H1 (cell line): ENCODE measurements at places on chromosomes 6 and 20.

DNA sequence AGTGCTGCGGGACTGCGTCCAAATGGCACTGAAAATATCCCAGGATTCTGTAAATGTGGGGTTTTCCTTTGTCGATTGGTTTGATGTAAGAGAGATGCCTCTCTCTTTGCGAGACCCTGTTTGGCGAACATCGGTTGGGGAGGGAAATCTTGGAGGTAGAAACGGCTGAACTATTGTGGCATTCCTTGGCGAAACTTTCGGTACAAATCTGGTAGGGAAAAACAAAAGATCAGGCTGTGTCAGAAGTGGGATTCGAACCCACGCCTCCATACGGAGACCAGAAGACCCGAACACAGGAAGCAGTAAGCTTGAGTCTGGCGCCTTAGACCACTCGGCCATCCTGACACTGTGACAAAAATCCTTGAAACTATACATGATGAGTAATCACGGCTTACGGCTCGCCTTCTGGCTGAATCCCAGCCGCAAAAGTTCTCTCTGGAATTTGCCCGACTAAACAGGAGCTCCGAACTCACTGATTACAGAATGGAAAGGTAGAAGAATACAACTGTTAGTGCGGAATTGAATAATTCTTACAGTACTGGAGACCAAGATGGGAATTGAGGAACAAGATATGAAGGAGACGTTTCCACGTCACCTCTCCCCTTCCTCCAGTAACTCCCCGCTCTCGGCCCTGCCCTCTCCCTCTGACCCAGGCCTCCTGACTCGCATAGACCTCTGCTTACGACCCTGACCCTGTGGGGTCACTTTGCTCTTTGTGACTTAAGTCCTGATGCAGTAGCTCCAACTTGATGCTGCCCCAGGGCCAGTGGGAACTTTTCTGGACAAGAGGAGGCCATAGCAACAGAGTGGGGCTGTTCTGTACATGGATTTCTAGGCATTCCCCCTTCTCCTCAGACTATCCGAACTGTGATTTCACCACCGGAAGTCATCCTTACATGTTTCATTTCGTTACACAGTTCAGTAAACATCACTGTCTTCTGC lies 132.8 kb upstream of the ZNF184 start:
- DNase-seq, result peak; percentile 95

DNA sequence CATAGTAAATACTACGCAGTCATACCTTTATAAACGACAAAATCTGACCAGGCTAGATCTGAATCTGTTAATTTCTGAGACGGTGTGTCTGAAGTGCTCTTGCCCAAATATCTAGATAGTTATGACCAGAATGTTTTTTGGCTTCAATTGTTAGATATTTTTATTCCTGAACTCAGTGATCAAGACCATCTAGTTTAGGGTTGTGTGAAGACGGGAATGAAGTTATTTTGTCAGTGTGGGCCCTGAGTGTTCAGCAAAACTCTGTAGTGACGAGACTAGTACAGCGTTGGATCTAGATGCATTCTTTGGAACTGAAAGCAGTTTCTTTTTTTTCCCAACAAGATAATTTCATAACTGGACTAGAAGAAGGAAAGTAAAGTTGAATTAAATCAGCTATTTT lies 3.1 kb downstream of the STXBP5 start:
- no peak for DNase-seq

- DNase-seq, result no peak
These were observed 488.4 kb downstream of the PHF3 start for GRCh38 chr6:64123761-64124633.

DNA sequence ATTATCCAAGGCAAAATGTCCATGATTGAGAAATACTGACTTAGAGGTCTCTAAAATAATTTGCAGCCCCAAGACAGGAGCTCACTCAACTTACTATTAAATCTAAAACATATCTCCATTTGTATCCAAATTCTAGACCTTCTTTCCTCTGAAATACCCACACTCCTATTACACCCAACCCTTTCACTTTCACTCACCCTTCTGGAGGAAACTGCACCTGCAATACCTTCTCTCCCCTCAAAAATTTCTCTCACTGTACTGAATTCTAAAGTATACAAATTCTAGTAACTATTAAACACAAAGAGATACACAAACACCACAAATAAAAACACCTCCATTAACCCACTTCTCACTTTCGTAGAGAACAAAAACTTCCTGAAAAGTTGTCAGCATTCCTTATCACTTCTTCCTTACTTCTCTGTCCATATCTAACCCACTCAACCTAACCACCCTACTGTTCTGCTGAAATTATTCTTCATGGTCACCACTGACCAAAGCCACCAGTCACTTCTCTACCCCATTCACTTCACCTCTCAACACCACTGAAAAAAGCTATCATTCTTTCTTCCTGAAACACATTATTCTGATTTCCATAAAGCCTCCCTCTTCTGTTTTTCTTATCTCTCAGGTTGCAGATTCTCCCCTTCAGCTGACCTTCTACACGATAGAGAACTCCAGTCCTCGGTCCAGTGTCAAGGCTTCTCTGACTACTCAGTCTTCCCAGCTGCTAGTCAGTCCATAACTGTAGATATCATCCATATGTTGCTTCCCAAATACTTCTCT lies 12.0 kb downstream of the LMBRD1 start:
- no peak for DNase-seq

DNA sequence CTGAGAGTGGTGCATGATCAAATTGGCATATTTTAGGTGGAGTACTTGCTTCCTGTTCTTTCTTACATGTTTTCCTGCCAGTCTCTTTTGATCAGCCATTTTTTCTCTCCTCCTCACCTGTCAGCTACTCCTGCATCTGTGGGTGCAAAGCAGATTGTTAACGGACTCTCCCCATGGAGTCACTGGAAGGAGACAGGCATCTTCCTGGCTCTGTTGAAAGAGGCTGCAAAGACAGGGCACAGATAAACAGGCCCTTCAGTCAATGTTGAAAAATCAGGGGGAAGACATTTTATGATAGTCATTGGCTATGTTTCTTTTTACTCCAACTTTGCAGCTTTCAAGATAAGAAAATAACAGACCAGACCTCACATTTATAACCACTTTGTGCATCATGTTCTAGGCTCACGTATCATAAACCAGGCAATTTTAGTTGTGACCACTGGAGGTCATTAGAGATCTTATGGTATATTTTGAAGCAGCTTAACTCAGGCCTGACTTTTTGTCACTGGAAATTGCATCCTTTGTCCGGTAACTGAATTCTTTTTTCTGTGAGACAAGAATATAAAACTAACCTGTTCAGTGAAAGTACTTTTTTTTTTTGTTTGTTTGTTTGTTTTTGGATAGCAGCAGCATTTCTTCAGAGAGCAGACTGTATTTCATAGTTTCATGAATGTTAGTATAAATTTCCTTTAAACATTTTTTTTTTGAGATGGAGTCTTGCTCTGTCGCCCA lies 20.1 kb downstream of the ECT2L start:
- DNase-seq, result no peak

- DNase-seq, result no peak
These were observed 4.9 kb downstream of the PRKN start for GRCh38 chr6:162722633-162723032.

- no peak for DNase-seq
These were observed 132.1 kb downstream of the MMS22L start for GRCh38 chr6:97150932-97151331.
